ENCODE measurements at places on chromosomes 2 and 18.

GRCh38 chr18:582465-582864, 2.3 kb downstream of the CETN1 start:
- DNase-seq: no peak

DNA sequence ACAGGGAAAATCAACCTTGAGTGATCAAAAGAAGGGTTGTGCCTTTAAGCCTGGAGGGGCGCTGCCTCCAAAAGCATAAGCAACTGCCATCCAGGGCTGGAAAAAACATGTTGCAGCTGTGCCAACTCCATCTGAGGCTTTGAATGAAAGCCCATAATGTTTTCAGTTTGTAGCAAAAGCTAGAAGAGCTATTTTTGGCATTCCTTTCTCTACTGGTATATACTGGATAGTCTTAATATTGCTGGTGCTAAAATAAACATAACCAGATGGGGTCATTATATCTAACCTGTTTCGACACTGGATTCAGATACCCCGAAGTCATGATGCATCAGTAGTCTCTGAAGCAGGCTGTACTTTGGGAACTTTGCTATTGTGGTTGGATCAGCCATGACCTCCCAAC, 25.1 kb downstream of the ANXA4 start:
- DNase-seq: no peak

DNA sequence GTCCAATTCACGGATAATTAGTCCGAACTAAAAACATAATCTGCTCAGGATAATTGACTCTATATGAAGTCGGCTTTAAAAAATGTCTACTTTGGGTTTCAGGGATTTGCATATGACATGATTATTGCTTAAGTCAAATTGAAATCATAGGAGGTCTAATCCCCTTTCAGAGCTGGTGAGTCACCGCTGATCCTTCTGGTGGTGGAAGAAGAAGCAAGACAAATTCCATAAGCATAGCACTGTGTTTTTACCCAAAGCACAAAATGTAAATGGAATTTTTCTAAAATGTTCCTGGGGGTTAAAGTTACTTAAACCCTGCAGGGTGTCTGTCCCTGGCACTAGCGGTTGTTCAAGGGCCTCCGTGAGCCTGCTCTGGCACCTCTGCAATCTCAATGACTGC, 460.2 kb downstream of the LRATD1 start:
- no peak for DNase-seq

DNA sequence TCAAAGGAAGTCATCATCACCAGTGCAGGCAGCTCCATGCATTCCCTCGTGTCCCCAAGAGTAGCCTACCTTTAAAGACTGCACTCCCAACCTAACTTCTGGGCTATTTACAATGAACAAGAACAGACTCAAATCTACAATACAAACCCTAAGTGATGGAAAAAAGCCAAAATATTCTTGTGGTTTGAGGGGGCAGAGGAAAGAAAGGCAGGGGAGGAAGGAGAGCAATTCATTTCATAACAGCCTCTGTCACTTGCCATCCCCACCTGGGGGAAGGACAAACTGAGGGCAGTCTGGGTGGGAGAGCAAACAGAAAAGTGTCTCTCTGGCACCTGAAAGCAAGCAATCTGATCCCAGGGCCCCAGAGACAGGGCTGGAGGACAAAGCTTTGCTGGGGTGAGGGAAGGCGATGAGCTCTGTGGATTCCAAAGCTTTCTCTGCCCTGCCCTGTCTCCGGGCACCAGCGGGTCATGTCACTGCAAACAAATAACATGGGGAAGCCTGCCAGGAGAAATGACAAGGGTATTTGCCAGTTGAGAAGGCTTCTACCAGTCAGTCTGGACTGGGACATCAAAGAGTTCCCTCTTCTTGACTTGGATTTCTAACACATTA, 528.0 kb upstream of the TNP1 start:
- no peak for DNase-seq

- no peak for DNase-seq
These were observed 1.1 kb downstream of the IGFBP5 start for GRCh38 chr2:216694082-216694825.

- no peak for DNase-seq
These were observed 43.9 kb upstream of the TRIB2 start for GRCh38 chr2:12672711-12673315.

DNA sequence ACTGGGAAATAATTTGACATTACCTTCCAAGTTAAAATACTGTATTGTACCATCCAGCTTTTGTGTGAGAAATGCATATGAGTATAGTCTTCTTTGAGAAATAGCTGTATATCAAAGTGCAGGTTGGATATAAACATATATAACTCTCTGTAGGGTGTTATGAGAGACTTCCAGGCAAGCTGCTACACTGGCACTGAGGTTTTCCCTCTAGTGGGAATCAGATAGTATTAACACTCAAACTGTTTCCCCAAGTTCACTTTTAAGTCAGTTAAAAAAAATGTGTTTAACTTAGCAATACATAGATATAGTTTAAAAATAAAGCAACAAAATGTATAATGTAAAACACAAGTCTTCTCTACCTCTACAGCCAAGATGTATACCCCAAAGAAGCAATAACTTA, 368.4 kb upstream of the SLC8A1 start:
- DNase-seq: no peak
